Stimulated activated CD4-positive, alpha-beta T cell treated with anti-CD3 and anti-CD28 coated beads, Interleukin-1b, Interleukin-23, amount 100 ng/mL, for 1 hour (primary cell): ENCODE measurements at places on chromosomes 7 and 10.

- no peak for DNase-seq
Observed at GRCh38 chr7:115233809-115234208, 311.9 kb downstream of the MDFIC start.

DNA sequence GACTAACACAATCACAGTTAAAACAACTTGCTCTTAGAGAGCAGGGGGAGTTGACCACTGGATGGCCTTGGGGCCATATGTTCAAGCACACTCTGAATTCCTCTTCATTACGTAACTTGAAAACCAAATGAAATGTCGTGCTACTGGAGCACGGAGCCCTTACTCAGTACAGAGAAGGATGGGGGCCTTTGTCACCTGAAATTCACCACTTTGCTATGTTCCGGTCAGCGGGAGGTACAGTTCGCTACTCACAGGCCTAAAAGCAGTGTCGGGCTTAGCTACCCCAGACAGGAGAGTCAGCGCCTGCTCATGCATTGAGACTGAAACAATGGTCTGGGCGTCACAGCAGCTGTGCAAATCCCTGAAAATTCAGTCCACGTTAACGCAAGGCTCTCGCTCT, 39.6 kb downstream of the GLI3 start:
- no peak for DNase-seq

GRCh38 chr10:59284118-59284975, 78.0 kb downstream of the FAM13C start:
- DNase-seq = no peak

- DNase-seq = no peak
Observed at GRCh38 chr7:30903146-30903545, 8.5 kb upstream of the AQP1 start.

DNA sequence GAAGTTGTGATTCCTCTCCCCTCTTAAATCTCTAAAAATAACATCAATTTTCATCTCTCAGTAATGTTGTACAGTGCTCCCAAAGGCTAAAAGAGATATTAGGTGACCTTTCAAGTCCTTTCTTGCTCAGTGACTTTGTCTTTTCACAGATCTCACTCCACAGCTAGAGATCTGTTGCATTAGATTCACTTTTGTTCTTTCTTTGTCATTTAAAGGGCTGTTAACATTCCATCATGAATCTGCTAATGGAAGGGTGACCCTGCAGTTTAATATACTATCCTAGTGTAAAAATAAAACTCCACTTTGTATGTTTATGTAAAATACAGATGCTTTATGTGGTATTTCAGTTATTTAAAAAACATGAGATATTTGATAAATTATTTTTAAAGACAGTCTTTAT, 30.5 kb downstream of the GNAI1 start:
- no peak for DNase-seq

GRCh38 chr10:49158404-49158803, 24.6 kb upstream of the FAM170B start:
- DNase-seq = no peak

DNA sequence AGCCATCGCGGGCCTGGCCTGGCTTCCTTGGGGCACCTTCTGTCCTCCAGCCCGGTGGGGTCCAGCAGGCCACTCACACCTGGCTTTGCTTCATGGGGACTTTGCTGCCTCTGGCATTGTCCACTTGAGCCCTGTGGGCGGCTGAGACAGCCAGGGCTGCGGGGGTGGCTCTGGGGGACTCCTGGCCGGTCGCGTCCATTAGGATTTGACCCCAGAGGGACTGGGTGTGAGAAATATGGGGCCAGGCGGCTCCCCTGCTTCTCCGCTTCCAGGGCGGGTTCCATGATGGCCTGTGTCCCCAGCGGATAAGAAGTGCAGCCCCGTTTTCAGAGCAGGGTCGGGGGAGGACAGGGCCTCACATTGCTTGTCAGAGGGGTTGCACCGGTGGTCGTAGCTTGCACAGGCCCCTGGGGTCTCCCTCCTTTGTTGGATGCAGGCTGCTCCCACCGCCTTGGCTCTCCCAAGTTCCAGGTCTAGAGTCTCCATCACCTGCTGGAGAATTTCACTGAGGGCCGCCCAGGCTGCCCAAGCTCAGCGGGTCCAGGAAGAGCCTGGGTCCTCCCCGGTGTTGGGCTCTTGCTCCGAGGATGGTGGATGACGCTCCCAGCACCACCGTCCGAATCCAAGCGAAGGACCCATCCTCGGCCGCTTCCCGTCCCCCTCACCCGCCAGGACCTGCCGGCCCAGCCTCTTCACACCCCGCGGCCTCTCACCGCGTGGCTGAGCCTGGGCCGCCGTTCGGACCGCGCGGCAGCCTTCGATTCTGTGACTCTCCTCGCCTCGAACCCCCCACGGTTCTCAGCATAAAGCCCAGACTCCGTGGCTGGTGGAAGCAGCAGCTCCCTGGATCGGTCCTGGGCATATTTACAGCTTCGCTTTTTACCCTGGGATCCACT, 140.1 kb downstream of the DYNC2I1 start:
- no peak for DNase-seq

GRCh38 chr10:116690356-116691322, 51.7 kb downstream of the HSPA12A start:
- DNase-seq = no peak

DNA sequence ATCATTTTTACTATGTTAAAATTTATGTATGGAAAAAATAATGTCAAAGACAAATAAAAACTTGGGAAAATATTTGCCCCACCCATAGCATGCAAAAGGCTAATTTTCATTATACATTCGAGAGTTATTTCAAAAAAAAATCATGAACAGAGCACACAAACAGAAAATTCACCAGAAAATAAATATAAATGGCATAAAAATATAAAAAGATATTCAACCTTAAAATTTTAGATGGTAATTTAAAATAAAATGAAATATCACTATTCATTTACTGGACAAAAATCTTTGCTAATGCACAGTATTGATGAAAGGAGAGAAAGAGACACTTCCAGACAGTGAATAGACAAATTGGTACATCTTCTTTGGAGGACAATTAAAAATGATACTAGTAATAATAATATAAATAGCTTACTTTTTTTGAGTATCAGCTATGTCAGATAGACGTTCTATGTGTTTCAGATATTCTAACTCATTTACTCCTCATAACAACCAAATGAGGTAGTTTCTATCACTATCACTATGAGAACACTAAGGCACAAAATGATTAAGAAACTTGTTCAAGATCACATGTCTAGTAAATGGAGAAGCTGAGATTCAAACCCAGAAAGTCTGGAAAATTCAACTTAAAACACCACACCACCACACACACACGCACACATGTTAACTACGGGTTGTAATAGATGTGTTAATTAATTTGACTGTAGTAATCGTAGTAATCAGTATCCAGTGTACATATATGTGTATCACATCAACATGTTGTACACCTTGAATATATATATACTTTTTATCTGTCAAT, 63.0 kb downstream of the CCDC71L start:
- DNase-seq = no peak

DNA sequence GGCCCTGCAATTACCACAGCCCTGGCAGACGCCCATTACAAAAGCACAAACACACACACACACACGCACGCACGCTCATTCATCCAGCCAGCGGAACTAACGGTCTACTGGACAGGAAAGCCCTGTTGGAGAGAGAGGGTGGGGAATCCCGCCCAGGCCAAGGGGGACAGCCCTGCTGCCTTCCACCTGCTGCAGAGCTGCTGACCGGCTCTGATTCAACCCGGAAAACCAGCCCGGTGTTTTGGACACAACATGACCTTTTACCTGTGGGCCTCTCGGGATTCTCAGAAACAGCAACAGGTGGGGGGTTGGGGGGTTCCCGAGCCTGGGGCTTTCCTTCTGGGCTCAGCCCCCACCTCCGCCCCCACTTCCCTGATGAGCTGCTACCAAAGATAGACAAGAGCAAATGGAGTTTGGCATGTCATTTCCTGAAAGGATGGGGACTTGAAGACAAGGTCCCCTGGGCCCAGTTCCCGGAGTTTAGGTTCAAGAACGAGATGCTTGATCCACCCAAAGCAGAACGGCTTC, 18.5 kb upstream of the SERPINE1 start:
- no peak for DNase-seq

DNA sequence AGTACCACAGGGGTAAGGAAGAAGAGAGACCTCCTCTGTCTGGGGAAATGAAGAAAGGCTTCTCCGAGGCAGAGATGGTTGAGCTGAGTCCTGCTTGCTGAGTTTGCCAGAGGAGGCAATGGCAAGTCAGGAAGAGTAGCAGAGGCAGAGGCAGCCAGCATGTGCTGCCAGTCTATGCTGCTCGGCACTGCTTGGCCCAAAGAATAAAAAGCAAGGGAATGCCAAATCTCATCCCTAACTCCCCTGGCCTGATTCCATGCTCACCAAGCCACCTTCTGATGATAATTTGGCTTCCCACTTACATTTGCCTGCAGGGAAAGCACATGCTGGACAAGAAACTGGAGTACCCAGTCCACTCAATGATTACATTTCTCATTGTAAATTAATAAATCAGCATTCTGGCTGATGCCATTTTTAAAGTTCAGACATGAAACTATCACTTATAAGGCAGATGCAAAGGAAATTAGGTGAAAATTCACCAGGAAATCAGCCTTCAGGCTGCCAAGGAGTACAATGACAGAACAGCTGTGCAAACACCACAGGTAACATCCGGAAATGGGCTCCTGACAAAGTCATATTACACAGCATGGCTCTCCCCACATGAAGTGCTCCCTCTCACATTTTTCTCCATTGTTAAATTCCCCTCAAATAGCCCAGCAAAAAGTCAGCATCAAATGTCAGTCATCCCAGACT, 245.9 kb downstream of the MTERF1 start:
- DNase-seq = no peak

- no peak for DNase-seq
Observed at GRCh38 chr7:28081016-28081415, 99.6 kb downstream of the JAZF1 start.
